Right lobe of liver (tissue), 6 donors: ENCODE measurements at places on chromosomes 1 and 21.

DNA sequence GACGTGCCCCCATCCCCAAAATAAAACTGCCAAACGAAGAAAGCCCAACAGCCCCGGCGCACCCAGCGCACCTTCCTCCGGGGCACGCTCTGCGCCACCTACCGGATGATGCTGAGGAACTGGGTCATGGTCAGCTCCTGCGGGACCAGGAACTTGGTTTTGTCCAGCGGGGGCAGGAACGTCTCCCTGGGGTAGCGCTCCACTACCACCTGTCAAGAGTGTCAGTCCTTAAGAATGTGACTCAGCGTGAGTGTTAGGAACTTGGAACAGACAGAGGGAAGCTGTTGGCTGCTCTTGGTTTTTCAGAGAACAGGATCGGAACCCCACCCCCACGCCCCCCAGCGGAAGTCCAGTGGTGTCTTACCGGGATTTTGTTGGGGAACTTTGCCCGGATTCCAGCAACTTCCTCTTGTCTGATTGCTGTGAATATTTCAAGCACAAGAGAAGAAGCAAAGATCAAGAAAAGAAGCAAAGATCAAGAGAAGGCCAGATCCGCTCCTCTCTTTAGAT, 431 bp downstream of the MAP1LC3C start:
- H3K36me3 ChIP-seq: no peaks in the 10 kb centered on the region
- no peaks in the 10 kb centered on the region for H3K4me1 ChIP-seq
- H3K4me3 ChIP-seq: no peak overlapping the region
- no peak overlapping the region for H3K27ac ChIP-seq
- DNase-seq: peak; percentile 62

DNA sequence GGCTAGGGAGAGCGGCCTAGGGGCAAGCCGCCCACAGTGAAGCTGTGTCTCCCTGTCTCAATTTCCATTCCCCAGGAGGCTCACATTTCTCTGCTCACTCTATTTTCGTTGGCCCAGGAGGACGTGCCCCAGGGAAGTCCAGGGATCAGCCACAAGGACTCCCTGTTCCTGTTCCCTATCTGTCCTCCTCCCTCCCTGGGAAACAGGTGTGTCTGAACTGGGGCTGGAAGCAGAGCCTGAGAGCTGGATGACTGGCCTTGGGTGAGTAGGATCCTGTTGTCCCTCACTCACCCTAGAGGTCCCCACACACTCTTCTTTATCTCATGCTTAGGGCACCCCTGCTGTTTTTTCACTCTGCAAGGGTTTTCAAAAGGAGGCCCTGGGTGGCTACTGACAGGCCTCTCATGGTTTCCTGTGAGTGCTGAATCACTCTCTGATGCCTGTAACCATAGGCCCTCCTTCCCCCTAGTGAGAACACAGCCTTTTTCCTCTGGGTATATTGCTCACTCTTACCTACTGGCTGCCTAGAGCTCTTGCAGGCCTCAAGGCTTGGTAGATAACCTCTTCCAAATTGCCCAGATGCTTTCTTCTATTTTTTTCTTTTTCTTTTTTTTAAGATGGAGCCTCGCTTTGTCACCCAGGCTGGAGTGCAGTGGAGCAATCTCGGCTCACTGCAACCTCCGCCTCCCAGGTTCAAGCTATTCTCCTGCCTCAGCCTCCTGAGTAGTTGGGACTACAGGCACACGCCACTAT, 3.3 kb upstream of the UTP11 start:
- DNase-seq: no peak
- no peak overlapping the region for H3K27ac ChIP-seq
- no peaks in the 10 kb centered on the region for H3K36me3 ChIP-seq
- H3K27me3 ChIP-seq: no peaks in the 10 kb centered on the region
- peaks cover 12% of the 10 kb centered on the region for H3K4me1 ChIP-seq
- H3K4me3 ChIP-seq: no peak overlapping the region

DNA sequence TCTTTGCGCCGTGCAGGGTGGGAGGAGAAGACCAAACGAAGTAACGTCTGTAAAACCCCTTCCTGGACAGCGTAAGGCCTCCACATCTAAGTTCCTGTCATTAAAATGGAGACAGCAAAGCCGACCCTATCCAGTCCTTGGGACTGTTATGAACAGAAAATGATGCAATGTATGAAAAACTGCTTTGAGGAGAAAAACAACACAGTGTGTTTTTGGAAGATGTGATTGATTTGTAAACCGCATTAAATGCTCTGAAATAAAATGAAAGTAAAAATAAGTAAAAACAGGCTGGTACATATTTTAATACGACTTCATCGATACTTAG, 827 bp upstream of the URB1 start:
- H3K27ac ChIP-seq: peak overlapping the region; percentile 78
- no peak for DNase-seq
- H3K4me3 ChIP-seq: peak overlapping the region; percentile 89
- no peaks in the 10 kb centered on the region for H3K4me1 ChIP-seq
- no peaks in the 10 kb centered on the region for H3K27me3 ChIP-seq

- no peaks in the 10 kb centered on the region for H3K27me3 ChIP-seq
- H3K27ac ChIP-seq: no peak overlapping the region
- no peak overlapping the region for H3K4me3 ChIP-seq
- H3K4me1 ChIP-seq: no peaks in the 10 kb centered on the region
Measured at GRCh38 chr1:53697721-53698383, 41.1 kb downstream of the GLIS1 start.

GRCh38 chr1:161935264-161935663, 88.4 kb downstream of the OLFML2B start:
- H3K27ac ChIP-seq: no peak overlapping the region
- DNase-seq: no peak
- H3K36me3 ChIP-seq: no peaks in the 10 kb centered on the region
- no peaks in the 10 kb centered on the region for H3K4me1 ChIP-seq

- no peak overlapping the region for H3K27ac ChIP-seq
- peak; percentile 37 for DNase-seq
- H3K4me3 ChIP-seq: no peak overlapping the region
- H3K4me1 ChIP-seq: no peaks in the 10 kb centered on the region
- no peaks in the 10 kb centered on the region for H3K27me3 ChIP-seq
Measured at GRCh38 chr1:180181996-180182642, 27.4 kb downstream of the QSOX1 start.
